ENCODE measurements at places on chromosomes 11 and 22. TPM values are rescaled to one million over a fixed set of nuclear protein-coding genes. Genes with fewer than 3 reads are reported as not detected.

The SLC6A5 gene
- not detected for total RNA-seq

The TTC17 gene
- total RNA-seq = 51.7 TPM

The SLN gene
- not detected for total RNA-seq

The MS4A6E gene
- not detected for total RNA-seq

The TRIM29 gene
- total RNA-seq = 31.8 TPM

The LYVE1 gene
- total RNA-seq = not detected

Data from PC-3 (cell line).